ENCODE measurements at places on chromosomes 12 and 14. TPM values are rescaled to one million over a fixed set of nuclear protein-coding genes. Genes with fewer than 3 reads are reported as not detected.

PRB2 gene
- total RNA-seq, result not detected

STAC3 gene
- total RNA-seq, result not detected

RNF212B gene
- total RNA-seq, result not detected

RNASE9 gene
- not detected for total RNA-seq

SERPINA10 gene
- 0.17 TPM for total RNA-seq

OVCH1 gene
- total RNA-seq, result 0.83 TPM

CAPZA3 gene
- not detected for total RNA-seq

ADCK1 gene
- 6.9 TPM for total RNA-seq

GYS2 gene
- not detected for total RNA-seq

BDKRB1 gene
- 9.7 TPM for total RNA-seq

ANKRD33 gene
- 0.15 TPM for total RNA-seq

SSTR1 gene
- total RNA-seq, result 1.2 TPM

GALNT8 gene
- 0.29 TPM for total RNA-seq

ZFHX2 gene
- total RNA-seq, result 0.66 TPM

TMEM63C gene
- total RNA-seq, result not detected

INHBC gene
- total RNA-seq, result not detected

KRT2 gene
- not detected for total RNA-seq

LRP1 gene
- total RNA-seq, result 535 TPM

SMOC1 gene
- 1.7 TPM for total RNA-seq

BTG1 gene
- total RNA-seq, result 20.9 TPM

KRT79 gene
- total RNA-seq, result not detected

LYZ gene
- total RNA-seq, result not detected

ADAM21 gene
- 1.5 TPM for total RNA-seq

CLEC4C gene
- total RNA-seq, result not detected

KCNMB4 gene
- 0.44 TPM for total RNA-seq

RFX4 gene
- total RNA-seq, result not detected

ZNF891 gene
- total RNA-seq, result 1.7 TPM
